CD4-positive, alpha-beta T cell treated with Interleukin-17A for 4 hours (primary cell): ENCODE measurements at places on chromosomes 4 and X.
A peak's percentile ranks its signal among the peaks of the same experiment; 100 is the strongest.

DNA sequence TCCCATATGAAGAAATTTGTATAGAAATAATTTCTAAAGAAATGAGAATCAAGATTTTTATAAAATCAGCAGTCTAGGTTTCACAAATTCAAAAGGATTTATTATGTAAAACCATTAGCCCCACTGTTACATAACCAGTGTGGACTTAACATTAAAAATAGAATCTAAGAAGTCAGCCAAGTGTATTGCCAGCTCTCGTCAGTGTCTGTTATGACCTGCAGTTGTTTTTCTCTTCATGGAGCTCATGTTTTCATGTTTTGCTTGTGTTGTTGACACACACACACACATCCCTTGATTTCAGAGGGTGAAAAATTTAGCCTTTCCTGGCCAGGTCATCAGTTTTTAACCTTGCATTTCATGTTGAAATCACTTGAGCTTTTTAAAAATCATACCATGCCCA, 39.5 kb downstream of the USP38 start:
- DNase-seq = no peak

DNA sequence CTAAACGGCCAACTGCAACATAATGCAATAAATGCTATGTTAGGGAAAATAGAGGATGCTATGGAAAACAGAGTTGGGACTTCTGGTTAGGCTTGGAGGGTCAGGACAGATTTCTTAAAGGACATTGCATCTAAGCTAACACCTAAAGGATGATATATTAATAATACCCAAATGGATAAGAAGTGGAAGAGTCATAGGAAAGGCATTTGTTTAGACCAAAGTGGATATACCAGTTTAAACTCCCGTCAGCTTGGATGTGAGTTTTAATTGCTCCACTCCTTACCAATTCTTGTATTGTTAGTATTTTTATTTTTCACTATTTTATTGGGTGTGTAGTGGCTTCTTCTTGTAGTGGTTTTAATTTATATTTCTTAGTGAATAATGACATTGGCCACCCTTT, 93.9 kb downstream of the PTPN13 start:
- DNase-seq = no peak

GRCh38 chr4:118235566-118236120, 117.2 kb downstream of the PRSS12 start:
- no peak for DNase-seq

GRCh38 chrX:110436523-110436922, 77.9 kb downstream of the RTL9 start:
- no peak for DNase-seq

DNA sequence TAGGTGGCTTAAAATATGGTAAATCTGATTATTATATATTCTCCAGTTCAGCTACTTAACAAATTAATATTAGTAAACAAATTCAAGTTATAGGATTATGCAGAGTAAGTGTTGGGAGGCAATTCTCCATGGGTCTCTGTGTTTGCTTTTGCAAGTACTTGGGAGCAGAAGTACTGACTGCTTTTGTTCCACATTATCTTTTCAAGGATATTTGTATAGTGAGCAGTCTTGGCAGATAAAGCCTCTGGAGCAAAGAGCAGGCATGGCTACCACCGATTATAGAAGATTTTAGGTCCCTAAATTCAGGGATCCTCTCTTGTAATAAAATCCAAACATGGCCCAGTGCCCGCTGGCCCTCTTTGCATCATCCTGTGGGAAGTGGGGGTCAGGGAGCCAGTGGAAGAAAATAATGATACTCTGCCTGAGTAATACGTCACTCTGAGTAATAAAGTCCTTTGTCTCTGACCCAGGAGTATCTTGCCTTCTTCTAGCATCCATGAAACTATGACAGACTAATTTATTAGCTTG, 23.2 kb downstream of the NDNF start:
- DNase-seq = no peak

DNA sequence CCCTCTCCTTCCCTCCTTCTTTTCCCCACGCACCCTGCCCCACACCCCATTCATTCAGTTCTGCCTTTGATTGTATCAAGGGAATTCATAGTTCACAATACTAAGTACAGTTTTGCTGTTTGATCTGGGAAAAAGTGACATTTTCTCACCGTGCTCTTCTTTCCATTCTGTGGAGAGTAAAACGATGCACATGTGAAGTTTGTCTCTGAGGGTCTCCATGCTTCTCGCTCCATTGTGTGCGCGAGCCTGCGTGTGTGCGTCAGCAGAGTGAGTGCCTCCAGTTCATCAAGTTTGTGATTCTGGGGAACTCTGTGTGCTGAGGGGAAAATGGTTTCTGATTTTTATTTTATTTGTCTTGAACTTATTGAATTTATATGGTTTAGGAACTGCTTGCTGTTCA, 1.9 kb downstream of the STK26 start:
- no peak for DNase-seq

- DNase-seq = no peak
Observed at GRCh38 chr4:143486314-143486713, 27.2 kb upstream of the SMARCA5 start.

GRCh38 chr4:3685081-3685645, 81.0 kb upstream of the ADRA2C start:
- DNase-seq = no peak

DNA sequence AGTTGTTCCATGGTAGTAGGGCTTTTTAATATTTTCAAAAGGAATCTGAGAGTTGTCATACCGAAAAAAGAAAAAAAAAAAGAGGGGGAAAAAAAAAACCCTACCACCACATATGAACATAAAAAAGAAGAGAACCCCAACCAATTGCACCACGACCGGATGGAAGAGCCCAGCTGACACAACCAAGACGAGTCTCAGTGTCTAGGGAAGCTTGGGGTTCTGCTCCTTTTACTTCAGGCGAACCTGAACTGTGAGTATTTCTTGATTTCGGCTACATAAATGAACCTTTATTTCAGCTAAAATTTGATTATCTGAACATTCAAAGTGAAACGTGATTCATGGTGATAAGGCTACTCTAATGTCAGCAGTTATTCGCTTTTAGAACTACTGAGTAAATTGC, at the start of gene GPR34:
Gene GPR34 (plus strand): TSS at position 139 of the 400 bp plus-strand sequence. CDS start 6,661 bp downstream, outside the sequence.
- DNase-seq = peak; percentile 11

GRCh38 chr4:118265312-118266144, 87.3 kb downstream of the PRSS12 start:
- DNase-seq = peak; percentile 38

DNA sequence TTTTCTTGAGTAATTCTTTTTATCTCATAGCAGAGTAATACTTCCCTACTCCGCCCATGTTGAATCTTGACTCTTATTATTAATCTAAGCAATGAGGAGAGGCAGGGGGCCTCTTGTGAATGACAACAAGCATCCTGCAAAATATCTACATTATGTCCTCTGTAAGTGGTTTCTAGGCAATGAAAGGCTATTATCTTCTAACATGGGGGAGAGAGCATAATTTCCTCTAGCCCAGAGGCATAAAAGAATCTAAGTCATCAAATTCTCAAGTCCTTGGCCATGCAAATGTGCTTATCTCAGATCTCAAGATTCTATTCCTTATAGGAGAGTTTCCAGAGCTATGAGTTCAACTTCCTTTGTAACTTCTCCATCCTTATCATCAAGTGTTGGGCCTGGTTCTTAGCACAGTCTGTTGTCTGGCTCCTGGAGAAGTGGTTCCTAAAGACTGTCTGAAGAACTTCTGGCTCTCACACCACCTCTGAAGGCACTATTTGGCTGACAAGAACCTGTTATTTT, 423.1 kb upstream of the INTU start:
- DNase-seq = no peak

DNA sequence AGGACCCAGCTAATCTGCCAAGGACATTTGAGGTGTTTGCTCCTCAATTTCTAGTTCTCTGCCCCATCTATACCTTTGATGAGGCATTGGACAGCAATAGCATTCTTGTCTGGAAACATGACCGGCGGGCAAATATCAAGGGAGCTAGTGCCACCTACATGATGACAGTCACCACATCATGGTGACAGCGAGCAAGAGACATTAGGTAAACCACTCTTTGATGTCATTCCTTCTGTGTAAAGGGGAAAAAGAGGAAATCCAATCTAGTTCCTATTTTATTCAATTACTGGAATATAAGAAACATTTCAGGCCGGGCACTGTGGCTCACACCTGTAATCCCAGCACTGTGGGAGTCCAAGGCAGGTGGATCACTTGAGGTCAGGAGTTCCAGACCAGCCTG, 20.7 kb upstream of the IL13RA1 start:
- no peak for DNase-seq

- no peak for DNase-seq
Observed at GRCh38 chr4:111475001-111475400, 670.3 kb upstream of the FAM241A start.

- DNase-seq = no peak
Observed at GRCh38 chr4:112214390-112215264, 17.0 kb upstream of the AP1AR start.

DNA sequence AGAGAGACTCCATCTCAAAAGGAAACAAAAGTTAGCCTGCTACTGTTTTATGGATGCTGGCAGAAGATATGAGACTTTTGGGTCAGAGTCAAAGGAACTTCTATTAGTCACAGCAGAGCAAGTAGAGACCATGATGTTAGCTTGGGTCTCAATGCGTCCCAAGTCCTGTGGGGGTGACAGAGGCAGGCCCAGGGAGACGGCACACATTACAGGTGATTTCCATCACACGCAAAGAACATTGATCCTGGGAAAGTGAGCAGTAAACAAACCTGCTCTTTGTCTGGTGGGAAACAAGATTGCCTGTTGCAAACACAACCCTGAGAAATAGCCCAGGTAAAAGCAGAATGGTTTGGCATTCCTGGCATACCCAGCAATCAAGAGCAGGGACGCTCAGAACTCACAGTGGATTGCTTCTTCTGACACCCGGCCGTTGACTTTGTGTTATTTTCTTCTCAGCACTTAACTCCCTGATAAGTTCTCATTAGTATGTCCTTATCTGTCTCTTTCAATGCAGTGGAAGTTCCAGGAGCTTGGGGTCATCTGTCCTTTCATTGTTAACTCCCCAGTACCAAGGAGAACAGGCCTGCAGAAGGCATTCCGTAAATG, 51.2 kb upstream of the LGI2 start:
- DNase-seq = no peak

DNA sequence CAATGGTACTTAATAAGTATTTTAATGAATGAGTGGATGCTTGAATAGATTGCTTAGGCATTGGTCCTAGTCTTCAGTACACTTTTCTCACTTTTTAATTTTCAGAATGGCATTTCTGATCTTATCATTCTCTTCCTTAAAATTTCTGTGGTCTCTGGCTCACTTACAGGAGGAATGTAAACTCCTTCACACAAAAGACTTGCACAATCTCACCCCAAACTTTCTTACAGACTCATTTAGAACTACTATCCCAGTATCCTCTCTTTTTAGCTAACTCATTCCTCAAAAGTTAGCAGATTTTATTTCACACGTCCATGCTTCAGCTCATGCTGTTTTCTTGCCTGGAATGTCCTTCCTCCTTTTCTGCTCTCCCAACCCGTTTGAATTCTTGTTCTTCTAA, 350.1 kb downstream of the GRXCR1 start:
- DNase-seq = no peak

DNA sequence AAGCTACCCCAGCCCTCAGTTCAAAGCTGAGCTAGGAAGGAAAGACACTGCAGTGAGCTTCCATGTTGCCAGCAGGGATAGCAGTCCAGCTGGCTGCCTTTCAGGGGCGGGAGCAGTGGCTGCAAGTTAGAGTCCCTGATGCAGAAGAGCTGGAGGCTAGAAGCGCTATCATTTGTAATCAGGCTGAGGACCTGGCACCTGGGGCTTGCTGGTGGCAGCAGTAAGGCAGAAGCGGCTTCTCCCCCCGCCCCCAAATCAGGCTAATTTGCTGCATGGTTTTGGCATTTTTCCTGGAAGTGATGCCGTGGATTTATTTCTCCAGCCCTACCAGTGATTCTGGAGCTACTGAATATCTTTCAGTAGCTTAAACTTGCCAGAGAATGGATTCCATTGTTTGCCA, 203.3 kb downstream of the CLCN4 start:
- DNase-seq = no peak

DNA sequence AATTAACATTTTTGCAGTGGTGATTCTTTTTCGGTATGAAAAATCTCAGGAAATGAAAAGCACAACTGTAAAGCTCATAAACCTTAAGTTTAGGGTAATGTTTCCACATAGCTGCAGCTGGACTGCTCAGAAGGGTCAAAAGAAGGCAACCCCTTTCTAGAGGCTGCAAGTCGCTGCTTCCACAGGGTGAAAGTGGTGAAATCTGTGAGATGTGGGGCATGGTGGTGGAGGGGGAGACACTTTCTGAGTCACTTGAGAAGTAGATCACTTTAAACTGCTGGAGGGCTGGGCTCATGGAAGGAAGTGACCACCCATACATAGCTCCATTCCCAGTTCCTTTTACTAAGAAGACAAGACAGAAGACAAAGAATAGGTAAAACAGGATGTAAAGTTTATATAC, 8.7 kb downstream of the SFRP2 start:
- no peak for DNase-seq

GRCh38 chrX:38805432-38806389, 4.5 kb downstream of the MID1IP1 start:
- DNase-seq = peak; percentile 78

- DNase-seq = no peak
Observed at GRCh38 chr4:107666134-107666533, 53.9 kb downstream of the PAPSS1 start.

DNA sequence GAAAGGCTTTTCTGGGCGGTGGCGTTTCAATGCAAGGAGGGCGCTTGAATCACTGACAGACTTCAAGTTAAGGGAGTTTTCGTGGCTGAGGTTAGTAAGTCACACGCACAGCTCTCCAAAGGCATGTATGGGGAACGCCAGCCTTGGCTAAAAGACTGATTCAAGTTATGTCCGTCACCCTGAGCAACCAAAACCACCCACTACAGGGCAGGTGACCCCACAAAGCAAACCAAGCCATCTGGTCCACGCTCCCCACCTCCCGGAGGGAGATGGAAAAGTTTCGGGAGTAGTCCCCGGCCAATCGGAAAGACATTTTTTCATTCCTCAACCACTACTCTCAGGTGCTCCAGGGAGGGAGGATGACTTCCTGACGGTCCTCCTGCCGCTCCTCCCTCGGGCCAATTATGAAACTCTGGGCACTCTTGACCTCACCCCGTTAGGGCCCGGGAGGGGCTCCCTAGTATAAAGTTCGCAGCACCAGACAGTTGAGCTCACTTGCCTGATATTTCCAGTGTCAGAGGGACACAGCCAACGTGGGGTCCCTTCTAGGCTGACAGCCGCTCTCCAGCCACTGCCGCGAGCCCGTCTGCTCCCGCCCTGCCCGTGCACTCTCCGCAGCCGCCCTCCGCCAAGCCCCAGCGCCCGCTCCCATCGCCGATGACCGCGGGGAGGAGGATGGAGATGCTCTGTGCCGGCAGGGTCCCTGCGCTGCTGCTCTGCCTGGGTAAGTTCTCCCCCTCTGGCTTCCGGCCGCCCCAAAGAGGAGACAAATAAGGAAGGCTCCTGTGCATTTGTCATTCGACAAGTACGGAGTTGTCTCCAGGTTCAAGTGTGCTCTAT, at the start of gene EREG:
Gene EREG (plus strand): TSS at position 494 of the 840 bp plus-strand sequence. CDS start 164 bp downstream, at position 658.
- peak; percentile 38 for DNase-seq
